ENCODE measurements at places on chromosomes 12 and 14. TPM values are rescaled to one million over a fixed set of nuclear protein-coding genes. Genes with fewer than 3 reads are reported as not detected.

Gene RFLNA
- total RNA-seq = not detected

DNA sequence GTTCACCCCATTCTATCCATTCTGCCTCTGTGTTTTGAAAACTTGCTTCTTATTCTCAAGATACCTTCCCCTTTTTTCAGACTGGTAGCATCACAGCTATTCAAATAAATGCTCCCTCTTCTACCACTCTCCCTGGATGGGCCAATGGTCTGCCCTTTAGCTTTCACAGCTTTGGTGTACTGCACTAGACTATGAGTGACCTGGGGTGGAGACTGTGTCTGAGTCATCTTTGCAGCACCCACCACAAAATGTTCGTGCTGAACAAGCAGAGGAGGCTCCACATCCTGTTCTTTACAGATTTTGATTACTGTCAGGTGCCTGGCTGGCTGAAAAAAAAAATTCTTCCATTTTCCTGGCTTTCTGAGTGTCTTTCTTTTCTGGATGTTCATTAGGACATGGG is 1104.1 kb upstream of the TMEM132C start:
- DNase-seq = peak; percentile 68

DNA sequence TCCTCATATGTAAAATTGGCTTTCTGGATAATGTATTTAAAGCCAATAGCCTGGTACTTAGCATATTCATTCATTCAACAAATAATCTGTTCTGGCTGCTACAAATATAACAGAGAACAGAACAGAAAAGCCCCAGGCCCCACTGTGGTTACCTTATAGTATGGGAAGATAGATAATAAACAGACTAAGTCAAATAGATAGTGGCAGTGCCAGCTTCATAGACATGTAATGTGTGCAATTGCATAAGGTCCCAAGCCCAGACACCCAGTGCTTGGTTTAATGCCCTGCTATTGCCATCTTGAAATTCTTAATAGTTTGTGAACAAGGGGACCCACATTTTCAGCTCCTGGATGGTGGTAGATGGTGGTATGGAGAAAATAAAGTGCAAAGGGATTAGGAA is 320.2 kb upstream of the USP15 start:
- DNase-seq = no peak

DNA sequence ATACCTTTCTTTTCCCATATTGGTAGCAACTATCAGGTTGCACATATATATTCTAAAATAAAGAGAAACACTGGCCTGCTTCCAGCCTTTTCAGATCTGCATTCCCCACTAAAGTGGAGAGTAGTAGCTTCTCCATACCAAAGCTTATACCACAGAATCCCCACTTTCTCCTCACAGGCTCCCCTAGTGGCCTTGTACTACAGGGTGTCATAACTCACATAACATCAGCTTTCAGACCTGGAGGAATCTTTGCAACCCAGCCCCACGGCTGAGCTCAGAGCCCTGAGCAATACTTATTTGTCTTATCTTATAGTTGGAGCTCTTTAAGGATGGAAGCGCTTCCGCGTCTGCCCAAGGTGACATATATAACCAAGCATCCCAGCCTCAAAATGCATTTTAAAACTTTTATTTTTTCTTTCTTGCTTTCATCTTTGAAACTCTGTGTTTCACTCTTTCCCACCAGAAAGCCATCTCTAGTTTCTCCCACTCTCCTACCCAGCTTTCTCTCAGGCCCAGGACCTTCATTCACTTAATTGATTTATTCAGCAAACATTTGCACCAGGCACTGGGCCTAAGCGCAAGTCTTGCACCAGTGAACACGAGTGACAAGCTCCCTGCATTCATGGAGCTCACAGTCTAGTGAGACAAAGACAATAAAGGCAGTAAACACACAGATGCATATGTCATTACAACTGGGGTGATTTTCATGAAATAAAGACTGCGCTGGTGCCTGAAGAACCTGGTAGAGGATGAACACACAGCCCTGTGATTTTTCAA is 254.7 kb downstream of the IPO8 start:
- DNase-seq = no peak
